ENCODE measurements at places on chromosomes 5 and 9. TPM values are rescaled to one million over a fixed set of nuclear protein-coding genes. Genes with fewer than 3 reads are reported as not detected.

IFNB1 gene
- total RNA-seq, result not detected

ZNF189 gene
- 14.1 TPM for total RNA-seq

NSG2 gene
- total RNA-seq, result 0.10 TPM

TAF11L5 gene
- not detected for total RNA-seq

TRIM7 gene
- total RNA-seq, result 46.8 TPM

SPEF2 gene
- total RNA-seq, result 2.9 TPM

MAST4 gene
- 0.69 TPM for total RNA-seq

CRHBP gene
- total RNA-seq, result not detected

BAAT gene
- total RNA-seq, result 0.14 TPM

SGCD gene
- total RNA-seq, result not detected

PPP2CA gene
- total RNA-seq, result 111 TPM

NRG2 gene
- 3.9 TPM for total RNA-seq

ASTN2 gene
- total RNA-seq, result 10.1 TPM

SPACA9 gene
- 7.9 TPM for total RNA-seq

TLX3 gene
- total RNA-seq, result not detected

TUSC1 gene
- 13.7 TPM for total RNA-seq

CCDC180 gene
- 1.9 TPM for total RNA-seq

C9orf153 gene
- 0.40 TPM for total RNA-seq

KLHL3 gene
- 5.0 TPM for total RNA-seq

NEURL1B gene
- 2.3 TPM for total RNA-seq

SLC46A2 gene
- not detected for total RNA-seq

TAS2R1 gene
- not detected for total RNA-seq

INSL4 gene
- total RNA-seq, result 3.3 TPM

FAM200C gene
- 6.2 TPM for total RNA-seq

GRIN3A gene
- total RNA-seq, result not detected

PCDHA4 gene
- not detected for total RNA-seq

ALDH1B1 gene
- total RNA-seq, result 22.6 TPM

DMGDH gene
- total RNA-seq, result not detected

COL15A1 gene
- 0.89 TPM for total RNA-seq

ENHO gene
- not detected for total RNA-seq

SHC3 gene
- 2.4 TPM for total RNA-seq

AJM1 gene
- total RNA-seq, result 2.7 TPM

IL5 gene
- total RNA-seq, result not detected

POLR3G gene
- 38.4 TPM for total RNA-seq

FLT4 gene
- total RNA-seq, result 6.0 TPM

TPRN gene
- 8.2 TPM for total RNA-seq

PLPP7 gene
- 0.14 TPM for total RNA-seq

DNAJC25 gene
- 12.0 TPM for total RNA-seq

GPBP1 gene
- total RNA-seq, result 82.1 TPM
